RPMI8226 (cell line): ENCODE measurements at places on chromosomes 7 and 10.
A peak's percentile ranks its signal among the peaks of the same experiment; 100 is the strongest.

GRCh38 chr10:110335314-110336064 lies 30.8 kb upstream of the SMNDC1 start:
- DNase-seq, result no peak

DNA sequence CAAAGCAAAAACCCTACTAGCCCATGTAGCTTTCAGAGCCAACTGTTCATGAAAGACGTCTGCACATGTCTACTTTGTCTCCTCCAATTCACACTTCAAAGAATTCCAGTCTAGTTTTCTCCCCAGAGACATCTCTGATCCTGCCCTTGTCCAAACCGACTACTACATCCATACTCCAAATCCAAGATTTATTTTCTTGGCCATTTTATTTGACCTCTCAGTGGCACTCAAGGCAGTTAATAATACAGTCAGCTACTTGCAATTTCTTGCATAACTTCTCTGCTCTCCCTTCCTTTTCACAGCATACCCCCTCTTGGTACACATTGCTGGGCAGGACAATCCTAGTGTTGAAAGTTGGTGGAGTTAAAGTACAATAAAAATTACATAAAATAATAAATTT lies 170.9 kb upstream of the INHBA start:
- DNase-seq, result no peak

DNA sequence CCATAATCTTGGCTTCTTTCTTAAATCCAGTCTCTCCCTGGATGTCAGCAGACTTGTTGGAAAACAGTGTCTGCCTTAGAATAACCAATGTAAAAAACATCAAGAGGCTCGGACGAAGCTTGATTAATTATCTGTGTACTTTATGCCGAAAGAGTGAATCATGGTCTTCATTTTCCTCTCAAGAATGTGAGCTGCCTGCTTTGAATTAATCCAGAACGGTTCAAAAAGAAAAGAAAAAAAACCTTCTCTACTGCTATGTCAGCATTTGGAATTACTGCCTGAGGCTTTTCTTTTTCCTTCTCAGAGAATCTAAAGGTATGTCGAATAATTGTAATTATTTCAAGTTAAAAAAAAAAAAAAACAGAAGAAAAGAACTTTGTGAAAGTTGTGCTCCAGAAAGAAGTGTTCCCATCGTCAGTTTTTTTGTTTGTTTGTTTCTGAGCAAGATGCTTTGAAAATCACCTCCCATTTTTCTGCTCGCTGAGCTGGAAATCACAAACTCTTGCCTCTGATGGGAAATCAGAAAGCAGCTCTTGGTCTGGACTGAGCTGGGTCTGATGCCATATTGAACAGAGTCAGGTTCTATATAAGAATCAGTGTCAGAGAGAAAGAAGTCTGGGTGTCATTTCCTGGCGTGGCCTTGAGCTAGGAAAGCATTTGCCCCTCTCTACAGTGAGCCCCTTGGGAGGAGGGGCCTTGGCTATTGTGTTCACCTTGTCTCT lies 20.2 kb downstream of the PLPP4 start:
- DNase-seq, result no peak

DNA sequence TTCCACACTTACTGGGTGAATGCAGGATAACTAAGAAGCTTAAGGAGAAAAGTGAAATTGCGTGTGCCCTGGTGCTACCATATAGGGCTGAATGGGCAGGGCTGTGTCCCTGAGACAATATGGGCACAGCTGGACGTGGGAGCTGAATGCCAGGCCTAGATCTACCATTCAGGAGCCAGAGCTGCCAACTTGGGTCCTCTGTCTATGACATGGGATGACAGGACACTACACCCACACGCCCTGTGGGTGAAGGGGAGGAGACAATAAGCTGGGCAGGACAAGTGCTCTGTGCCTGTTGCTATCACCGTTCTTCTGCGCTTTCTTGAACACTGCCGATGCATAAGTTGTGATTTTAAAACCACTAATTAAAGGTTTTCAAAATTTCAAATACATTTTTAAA lies 293.9 kb downstream of the TNS3 start:
- DNase-seq, result no peak

- DNase-seq, result no peak
Observed at GRCh38 chr7:574661-575395, 55.2 kb upstream of the PDGFA start.

DNA sequence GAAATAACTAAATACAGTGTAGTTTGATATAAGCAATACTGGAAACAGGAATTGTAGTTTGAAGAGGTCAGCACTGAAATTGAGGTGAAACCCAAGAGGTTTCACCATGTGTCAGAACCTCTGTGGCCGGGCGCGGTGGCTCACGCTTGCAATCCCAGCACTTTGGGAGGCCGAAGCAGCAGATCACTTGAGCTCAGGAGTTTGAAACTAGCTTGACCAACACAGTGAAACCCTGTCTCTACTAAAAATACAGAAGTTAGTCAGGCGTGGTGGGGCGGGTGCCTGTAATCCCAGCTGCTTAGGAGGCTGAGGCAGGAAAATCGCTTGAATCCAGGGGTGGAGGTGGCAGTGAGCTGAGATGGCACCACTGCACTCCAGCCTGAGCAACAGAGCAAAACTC lies 13.7 kb downstream of the AHCYL2 start:
- peak; percentile 67 for DNase-seq

- no peak for DNase-seq
Observed at GRCh38 chr7:134731616-134732015, 47.8 kb upstream of the CALD1 start.

- DNase-seq, result no peak
Observed at GRCh38 chr7:135822376-135822775, 73.8 kb upstream of the FAM180A start.

GRCh38 chr7:44045226-44046014 lies 918 bp downstream of the DBNL start:
- DNase-seq, result peak; percentile 76

DNA sequence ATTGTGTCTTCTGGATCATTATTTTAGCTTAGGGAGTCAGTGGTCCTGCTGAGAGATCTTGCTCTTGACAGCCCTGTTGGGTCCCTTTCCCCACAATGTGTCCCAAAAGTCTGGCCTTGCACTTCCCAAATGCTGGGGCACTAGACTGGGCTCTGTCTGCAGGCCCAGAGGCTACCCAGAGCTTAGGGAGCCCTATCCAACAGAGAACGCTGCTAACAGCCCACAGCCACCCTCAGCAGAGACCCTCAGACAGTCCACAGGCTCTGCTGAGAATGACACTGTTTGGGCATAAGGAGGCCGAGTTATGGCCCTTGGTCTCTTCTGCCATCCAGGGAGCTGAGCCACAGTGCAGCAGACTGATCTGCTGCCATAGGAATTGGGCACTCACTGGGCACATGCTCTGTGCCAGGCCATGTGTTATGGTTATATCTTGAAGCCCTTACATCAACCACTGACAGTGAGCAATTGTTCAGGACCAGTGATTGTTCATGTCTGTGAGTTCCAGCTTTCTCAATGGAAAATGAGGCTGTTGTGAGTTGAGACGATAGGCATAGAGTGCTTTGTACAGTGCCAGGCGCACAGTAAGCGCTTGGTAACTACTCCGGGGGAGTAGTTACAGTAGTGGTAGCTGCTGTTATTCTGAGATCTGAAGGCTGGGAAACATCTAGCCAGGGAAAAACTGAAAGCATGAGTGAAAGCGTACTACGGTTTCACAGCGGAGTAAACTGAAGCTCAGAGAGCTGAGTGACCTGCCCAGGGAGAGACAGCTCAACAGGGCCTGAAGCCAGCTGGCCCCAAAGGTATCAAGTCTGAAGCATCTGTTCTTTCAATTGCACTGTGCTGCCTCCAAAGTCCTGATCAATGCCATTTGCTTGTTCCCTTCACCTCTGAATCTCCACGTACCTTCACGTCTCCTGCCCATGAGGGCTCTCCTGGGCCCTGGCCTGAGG lies 77.6 kb upstream of the PRLHR start:
- DNase-seq, result no peak

DNA sequence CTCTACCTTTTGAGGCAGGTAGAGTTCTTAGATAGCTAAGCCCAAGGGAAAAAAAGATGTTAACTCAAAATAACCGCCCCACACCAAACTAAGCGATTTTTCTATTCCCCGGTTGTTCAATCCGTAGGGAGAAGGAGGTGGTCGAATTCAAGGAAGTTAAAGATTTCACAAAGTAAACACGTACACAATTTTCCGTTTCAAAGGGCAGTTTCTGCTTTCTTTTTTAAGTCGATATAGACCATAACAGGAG lies 842 bp downstream of the KBTBD2 start:
- no peak for DNase-seq
